ENCODE measurements at places on chromosomes 1 and 21. TPM values are rescaled to one million over a fixed set of nuclear protein-coding genes. Genes with fewer than 3 reads are reported as not detected.

DNA sequence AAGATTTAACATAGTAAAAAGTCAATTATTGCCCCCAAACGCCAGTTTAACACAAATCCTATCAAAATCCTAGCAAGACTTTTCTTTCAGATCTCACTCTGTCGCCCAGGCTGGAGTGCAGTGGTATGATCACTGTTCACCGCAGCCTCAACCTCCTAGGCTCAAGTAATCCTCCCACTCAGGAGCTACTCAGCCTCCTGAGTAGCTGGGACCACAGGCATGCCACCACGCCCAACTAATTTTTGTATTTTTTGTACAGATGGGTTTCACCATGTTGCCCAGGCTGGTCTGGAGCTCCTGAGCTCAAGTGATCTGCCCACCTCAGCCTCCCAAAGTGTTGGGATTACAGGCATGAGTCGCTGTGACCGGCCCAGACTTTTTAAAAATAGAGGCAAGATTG is 4.8 kb downstream of the SNIP1 start:
- peaks cover 18% of the 10 kb centered on the region for H3K4me1 ChIP-seq
- no peak for DNase-seq
- no peaks in the 10 kb centered on the region for H3K27me3 ChIP-seq
- H3K27ac ChIP-seq, result no peak overlapping the region

- DNase-seq, result no peak
- no peak overlapping the region for H3K27ac ChIP-seq
- no peaks in the 10 kb centered on the region for H3K27me3 ChIP-seq
- no peak overlapping the region for H3K4me3 ChIP-seq
- H3K4me1 ChIP-seq, result no peaks in the 10 kb centered on the region
- H3K36me3 ChIP-seq, result no peaks in the 10 kb centered on the region
Observed at GRCh38 chr1:12219800-12220199, 10.0 kb upstream of the VPS13D start.

DNA sequence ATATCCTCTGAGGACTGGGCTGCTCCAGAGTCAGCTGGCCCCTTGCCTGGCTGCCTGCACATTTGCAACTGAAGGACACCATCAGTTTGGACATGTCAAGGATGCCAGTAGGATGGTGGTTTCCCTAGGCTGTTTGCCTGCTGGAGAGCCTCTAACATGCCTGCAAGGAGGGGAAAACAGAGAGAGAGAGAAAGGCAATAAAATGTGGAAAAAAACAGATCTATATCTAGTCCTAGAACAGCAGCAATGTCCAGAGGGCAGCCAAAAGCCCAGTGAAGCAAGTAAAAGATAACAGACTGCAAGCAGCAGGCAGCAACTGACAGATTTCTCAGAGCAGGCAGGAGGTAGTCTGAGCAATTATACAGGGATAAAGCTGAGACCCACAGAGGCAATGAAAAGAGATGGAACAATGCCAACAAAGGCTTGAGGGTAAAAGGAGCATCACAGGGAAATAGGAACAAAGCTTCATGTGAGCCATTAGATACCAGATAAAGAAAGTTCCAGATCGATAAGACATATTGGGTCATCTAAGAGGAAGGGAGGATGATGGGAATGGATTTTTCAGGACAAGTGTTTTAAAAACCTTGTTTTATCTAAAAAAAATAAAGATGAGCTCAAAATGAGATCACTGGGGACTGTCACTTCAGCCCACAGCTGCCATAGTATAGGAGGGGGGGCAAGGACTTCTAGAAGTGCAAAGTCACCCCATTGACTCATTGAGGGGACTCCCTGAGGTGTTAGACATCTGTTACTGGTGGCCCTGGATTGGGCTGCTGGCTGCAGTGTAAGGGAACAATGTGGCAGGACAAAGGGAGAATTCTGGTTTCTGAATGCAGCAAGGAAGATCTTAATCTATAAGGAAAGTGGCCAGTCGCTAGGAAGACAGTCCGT is 38.6 kb upstream of the GADD45A start:
- no peaks in the 10 kb centered on the region for H3K27me3 ChIP-seq
- no peak for DNase-seq
- no peak overlapping the region for H3K4me3 ChIP-seq
- H3K36me3 ChIP-seq, result no peaks in the 10 kb centered on the region
- peak overlapping the region; percentile 51 for H3K27ac ChIP-seq

- no peak overlapping the region for H3K4me3 ChIP-seq
- no peaks in the 10 kb centered on the region for H3K4me1 ChIP-seq
- H3K36me3 ChIP-seq, result no peaks in the 10 kb centered on the region
- peak; percentile 4 for DNase-seq
- no peaks in the 10 kb centered on the region for H3K27me3 ChIP-seq
- no peak overlapping the region for H3K27ac ChIP-seq
Observed at GRCh38 chr1:38776466-38777065, 83.0 kb downstream of the RRAGC start.

DNA sequence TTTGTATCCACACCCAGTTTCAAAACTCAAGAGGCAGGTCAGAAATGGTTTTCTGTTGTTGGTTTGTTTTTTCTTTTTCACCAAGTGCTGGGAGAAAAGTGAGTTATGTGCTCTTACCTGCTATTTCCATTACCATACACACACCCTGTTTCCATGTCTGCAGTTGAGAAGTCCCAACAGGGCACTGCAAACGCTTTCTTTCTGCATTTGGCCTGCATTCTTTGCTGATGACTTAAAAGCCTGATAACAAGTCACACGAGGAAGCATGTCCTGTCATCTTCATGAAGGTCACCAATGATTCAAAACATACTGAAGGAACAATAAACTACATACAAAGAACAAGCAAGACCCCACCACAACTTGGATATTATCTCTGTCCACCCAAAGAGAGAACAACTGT is 24.8 kb upstream of the KCNE1 start:
- H3K27me3 ChIP-seq, result no peaks in the 10 kb centered on the region
- no peak overlapping the region for H3K4me3 ChIP-seq
- H3K27ac ChIP-seq, result peak overlapping the region; percentile 73

DNA sequence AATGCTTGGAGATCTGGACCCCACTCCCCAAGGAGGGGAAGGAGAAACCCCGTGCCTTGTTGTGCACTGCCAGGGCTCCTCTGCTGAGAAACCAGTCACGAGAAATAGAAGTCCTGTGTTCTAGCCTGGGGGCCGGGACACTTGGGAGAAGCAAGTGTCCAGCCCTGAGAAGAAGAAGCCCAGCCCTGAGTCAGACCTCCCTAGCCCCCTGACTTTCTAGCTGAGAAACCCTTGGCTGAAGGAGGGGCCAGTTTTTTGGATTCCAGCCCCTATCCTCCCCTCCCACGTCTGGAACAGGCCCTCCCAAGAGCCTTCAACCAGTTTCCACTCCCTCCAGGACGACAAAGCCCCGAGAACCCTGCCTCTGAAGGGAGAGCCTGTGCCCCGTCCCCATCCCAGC is 100.5 kb downstream of the NAV1 start:
- no peak overlapping the region for H3K4me3 ChIP-seq
- H3K27me3 ChIP-seq, result no peaks in the 10 kb centered on the region
- peak overlapping the region; percentile 45 for H3K27ac ChIP-seq
- no peaks in the 10 kb centered on the region for H3K36me3 ChIP-seq

- no peaks in the 10 kb centered on the region for H3K27me3 ChIP-seq
- H3K4me3 ChIP-seq, result no peak overlapping the region
- H3K36me3 ChIP-seq, result no peaks in the 10 kb centered on the region
- no peak for DNase-seq
- no peaks in the 10 kb centered on the region for H3K4me1 ChIP-seq
Observed at GRCh38 chr21:45631540-45631939, 12.0 kb upstream of the PCBP3 start.

GRCh38 chr1:206808615-206809014 is 36.3 kb upstream of the IL10 start:
- no peak overlapping the region for H3K27ac ChIP-seq
- H3K36me3 ChIP-seq, result no peaks in the 10 kb centered on the region
- H3K4me3 ChIP-seq, result no peak overlapping the region
- no peaks in the 10 kb centered on the region for H3K27me3 ChIP-seq
- H3K4me1 ChIP-seq, result no peaks in the 10 kb centered on the region

DNA sequence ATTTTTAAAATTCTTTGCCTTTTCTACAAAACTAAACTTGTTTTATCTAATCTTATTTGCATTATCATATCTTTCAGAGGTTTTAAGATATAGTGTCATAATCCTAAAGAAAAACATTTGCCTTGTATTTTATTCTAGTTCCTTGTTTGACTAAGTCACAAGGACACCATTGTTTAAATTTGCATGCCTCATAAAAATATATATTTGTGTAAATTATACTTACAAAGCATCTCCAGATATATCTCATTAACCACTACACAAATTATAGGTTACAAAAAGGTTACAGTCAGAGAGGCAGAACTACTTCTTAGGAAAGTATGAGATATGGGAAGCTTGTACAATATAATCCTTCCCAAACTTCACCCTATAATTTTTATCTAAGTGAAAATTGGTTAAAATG is 4.2 kb upstream of the RGS13 start:
- no peak overlapping the region for H3K4me3 ChIP-seq
- no peaks in the 10 kb centered on the region for H3K36me3 ChIP-seq
- no peaks in the 10 kb centered on the region for H3K27me3 ChIP-seq
- no peaks in the 10 kb centered on the region for H3K4me1 ChIP-seq

Gene AADACL3
- total RNA-seq, result not detected

Gene WNT9A
- total RNA-seq, result 2.2 TPM

Gene AQP10
- not detected for total RNA-seq

Gene CFHR3
- total RNA-seq, result not detected

All from right atrium auricular region (tissue), 2 donors.